ENCODE measurements at places on chromosomes 5 and 9.

- no peak for DNase-seq
Observed at GRCh38 chr5:80704221-80704620, 49.4 kb upstream of the DHFR start.

GRCh38 chr5:173396311-173396993 is 68.2 kb upstream of the STC2 start:
- DNase-seq: no peak

- no peak for DNase-seq
Observed at GRCh38 chr5:108507631-108508030, 125.7 kb upstream of the FBXL17 start.

GRCh38 chr5:133873449-133873848 is 95.0 kb downstream of the C5orf15 start:
- no peak for DNase-seq

DNA sequence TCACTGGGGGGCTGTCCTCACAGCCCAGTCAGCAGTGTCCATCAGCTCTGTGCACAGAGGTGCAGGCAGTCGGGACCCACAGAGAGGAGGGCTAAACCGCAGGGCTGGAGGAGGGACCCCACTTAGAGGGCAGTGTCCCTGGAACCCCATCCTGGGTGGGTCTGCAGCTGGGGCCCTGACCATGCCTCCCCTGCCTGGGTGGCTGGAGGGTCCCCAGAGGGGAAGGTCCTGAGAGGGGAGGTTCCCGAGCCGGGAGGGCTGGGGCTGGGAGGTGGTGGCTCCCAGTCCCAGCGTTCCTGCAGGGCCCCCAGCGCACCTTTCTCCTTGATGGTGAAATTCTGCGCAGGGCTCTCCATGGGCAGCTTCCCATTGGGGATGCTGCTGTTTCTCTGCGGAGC is 32.7 kb downstream of the EXOC3 start:
- DNase-seq: no peak

GRCh38 chr9:112489039-112489546 is 2.5 kb downstream of the KIAA1958 start:
- DNase-seq: no peak

GRCh38 chr9:132183134-132183533 is 21.3 kb downstream of the NTNG2 start:
- DNase-seq: no peak

DNA sequence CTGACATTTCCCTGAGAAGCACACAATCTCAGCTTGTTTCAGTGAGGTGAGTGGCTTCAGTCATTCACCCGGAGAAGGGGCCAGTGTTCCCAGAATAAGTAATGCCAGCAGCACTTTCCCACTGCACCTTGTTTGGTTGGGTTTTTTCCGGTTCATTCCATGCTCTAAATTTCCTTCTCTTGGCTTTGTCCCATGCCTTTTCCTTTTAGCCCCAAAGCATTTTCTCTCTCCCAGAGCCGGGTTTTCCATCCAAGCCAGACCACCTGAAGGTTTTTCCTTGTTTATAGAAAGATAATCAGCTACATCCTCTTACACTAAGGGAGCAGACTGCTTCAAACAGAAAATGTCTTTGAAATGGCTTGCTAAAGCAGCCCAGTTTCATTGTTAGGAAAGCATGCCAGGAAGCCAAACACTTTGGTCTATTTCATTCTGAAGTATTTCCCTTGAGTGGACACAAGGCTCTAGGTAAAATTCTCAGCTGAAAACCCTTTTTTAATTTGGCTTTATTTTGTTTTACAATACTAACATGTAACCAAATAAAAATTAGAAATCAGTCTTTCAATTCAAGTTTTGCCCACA is 501.6 kb downstream of the DTWD2 start:
- no peak for DNase-seq
